ENCODE measurements at places on chromosomes 16 and 17.

DNA sequence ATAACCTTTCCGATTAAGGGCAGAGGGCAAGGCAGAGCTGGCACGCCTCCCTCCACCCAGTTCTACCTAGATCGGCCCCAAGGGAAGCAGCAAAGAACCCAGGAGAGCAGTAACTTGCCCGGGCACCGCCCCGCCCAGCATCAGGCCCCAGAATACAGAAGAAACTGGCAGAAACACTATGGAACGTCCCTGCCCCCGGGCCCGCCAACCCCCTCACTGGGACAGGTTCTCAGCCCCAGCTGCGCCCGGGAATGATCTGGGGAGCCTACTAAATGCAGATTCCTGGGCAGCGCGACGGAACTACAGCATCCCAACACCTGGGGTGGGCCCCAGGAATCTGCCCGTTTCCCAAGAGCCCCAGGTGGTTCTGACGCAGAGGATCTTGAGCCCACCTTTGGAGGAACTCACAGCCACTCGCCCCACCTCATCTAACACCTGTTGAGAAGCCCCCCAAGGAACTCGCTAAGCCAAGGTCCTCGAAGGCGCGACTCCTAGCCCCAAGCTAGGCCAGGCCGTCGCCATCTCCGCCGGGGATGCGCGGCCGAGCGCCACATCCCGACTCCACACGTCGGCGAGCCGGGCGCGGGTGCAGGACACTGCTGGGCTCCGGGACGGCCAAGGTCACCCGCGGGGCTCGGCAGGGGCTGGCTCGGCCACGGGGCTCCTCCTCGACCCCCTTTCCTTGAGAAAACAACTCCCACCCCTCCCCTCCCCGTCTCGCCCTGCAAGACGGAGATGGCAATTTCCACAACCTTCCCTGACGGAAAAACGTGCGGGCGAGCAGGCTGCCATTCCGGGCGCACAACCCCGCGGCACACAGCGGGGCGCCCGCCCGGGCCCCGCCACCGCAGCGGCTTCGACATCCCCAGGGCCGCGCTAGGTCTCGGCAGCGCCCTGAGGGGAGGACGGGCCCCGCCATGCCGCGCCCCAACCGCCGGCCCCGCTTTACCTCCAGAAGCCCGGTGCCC lies 913 bp downstream of the CDIP1 start:
- no peak for DNase-seq

DNA sequence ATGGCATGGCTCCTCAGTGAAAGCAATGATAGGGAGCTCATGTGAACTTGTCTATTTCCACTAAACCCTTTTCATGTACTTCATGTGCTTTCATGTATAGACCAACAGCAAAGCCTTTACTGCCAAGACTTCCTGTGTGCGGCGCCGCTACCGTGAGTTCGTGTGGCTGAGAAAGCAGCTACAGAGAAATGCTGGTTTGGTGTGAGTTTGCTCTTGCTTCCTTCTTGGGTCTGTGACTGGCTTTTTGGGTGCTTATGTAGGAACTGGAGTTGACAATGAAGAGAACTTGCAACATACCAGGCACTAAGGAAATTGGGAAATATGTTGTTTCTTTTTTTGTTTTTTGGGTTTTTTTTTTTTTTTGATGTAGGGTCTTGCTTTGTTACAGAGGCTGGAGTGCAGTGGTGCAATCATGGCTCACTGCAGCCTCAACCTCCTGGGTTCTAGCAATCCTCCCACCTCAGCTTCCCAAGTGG lies 5.7 kb downstream of the SNX11 start:
- no peak for DNase-seq

- DNase-seq, result peak; percentile 71
Observed at GRCh38 chr17:41521574-41522261, 3.0 kb upstream of the KRT15 start.

- no peak for DNase-seq
Observed at GRCh38 chr16:1273816-1274215, 17.9 kb downstream of the TPSD1 start.

- no peak for DNase-seq
Observed at GRCh38 chr17:5247621-5248020, 13.0 kb upstream of the SCIMP start.

DNA sequence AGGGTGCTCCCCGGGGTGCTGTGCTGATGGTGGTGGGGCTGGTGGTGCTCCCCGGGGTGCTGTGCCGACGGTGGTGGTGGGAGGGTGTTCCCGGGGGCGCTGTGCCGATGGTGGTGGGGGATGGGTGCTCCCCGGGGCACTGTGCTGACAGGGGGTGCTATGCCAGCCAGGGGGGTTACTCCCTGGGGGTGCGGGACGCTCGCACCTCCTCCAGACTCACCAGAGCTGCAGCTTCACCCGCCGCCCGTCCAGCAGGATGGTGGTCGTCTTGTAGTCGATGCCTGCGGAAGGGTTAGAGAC lies 16.0 kb upstream of the WDR45B start:
- DNase-seq, result no peak

DNA sequence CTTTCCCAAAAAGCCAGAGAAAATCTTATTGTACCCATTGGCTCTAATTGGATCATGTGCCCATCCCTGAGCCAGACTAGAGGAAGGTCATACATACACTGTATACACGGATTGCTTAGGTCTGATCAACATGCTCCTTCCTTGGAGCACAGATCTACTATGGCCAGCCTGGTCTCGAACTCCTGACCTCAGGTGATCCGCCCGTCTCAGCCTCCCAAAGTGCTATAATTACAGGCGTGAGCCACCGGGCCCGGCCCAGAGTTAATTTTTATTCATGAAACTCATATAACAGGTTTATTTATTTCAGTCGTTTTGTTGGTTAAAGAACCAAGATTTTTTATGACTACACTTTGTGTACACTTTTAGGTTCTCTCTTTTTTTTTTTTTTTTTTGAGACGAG lies 1.2 kb upstream of the TAOK1 start:
- DNase-seq, result no peak

DNA sequence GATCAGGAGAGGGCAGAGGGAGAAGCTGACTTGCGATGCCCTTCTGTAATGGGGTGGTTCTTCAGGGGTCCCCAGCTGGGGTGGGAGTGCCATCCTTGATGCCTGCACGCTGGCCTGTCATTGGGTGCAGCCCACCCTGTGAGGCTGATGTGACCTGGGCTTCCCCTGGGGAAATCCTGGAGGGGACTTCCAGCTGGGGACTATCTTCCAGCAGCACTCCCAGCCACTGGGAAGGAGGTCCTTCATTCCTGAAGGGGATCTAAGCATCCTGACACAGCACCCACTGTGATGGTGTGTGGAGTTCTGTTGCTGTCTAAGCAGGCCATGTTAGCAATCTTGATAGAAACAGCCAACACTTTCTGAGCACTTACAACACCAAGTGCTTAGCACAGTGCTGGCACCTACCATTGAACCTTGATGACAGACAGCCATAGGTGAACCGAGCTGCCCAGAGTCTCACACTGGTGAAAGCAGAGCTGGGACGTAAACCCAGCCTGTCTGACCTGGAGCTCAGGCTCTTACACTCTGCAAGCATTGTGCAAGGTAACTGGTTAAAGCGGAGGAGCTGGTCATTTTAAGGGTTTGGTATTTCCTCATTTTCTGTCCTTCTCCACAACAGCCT lies 211.3 kb downstream of the CCDC182 start:
- DNase-seq, result no peak

DNA sequence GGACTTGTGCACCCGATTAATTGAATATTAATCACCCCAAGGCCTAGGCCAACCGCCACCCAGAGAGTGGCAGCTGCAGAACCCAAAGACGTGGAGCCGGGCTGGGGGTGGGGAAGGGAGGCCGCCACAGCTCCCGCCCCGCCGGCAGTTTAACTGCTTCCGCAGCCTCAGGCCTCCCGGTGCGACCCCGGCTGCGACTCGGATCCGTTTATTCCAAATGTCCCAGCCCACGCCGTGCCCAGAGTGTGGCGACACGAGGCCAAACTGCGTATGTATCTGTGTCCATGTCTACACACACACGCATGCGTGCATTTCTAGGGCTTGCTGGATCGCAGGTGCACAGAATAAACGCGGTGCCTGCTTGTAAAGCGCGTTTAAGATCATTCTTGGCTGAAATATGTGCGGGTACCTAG lies 802 bp upstream of the TOB1 start:
- no peak for DNase-seq
